ENCODE measurements at places on chromosomes 4 and X.
A peak's percentile ranks its signal among the peaks of the same experiment; 100 is the strongest.

DNA sequence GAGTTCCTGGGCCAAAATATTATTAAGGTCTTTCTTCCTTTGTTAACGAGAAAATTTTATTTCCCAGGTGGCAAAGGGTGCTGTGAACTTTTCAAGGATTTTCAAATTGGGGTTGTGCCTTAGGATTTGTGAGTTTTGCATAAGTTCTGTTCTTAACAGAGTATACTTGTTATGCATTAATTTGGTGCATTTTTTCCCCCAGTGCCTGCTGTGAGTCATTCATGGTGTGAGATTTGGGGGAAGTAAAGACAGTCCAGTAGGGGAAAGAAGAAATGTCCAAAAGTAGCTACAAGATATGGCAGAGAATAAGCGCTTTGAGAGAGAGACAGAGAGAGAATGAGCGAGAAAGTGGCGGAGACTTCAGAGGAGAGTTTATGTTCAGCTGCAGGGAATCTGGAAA lies 239.2 kb downstream of the ARHGAP10 start:
- no peak for DNase-seq

- DNase-seq, result no peak
These were observed 1827.2 kb downstream of the ARAP2 start for GRCh38 chr4:34417160-34417559.

DNA sequence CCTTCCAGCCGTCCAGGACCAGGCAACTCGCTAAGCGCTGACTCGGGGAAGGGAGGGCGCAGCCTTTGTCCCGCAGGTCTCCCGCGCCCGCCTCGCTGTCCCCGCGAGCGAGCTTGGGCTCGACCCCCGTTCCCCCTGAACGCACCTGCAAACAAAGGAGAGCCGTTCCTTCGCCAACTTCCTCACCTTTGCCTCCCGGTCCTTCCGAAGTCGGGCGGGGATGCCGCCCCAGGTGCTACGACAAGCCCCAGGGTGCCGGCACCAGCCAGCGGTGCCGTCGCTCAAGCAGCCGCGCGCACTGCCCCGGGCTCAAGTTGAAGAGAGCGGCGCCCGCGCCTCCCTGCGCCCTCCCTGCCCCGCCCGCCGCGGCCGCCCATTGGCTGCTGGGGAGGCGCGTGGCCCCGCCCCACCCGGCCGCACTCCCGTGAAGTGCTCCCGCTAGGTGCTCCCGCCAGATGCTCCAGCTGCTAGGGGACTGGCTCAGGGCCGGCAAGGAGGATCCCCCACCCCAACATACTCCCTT lies 107.1 kb downstream of the NSUN7 start:
- DNase-seq, result peak; percentile 28

DNA sequence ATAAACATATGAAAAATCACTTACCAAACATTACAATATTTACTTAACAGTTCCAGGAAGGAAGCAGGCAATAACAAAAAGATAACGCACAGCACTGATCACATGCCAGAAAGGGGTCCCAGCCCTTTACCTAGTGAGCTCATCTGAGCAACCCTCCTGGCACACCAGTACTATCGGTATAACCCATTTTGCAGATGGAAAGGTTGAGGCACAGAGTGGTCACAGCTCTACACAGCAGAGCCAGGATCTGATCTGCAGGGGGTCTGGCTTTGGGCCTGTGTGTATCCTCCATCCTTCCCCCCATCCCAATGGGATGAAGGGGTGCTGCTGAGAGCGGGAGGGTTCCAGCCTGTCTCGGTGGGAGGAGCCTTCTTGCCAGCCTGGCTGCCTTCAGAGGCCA lies 5.0 kb downstream of the NSG1 start:
- no peak for DNase-seq

DNA sequence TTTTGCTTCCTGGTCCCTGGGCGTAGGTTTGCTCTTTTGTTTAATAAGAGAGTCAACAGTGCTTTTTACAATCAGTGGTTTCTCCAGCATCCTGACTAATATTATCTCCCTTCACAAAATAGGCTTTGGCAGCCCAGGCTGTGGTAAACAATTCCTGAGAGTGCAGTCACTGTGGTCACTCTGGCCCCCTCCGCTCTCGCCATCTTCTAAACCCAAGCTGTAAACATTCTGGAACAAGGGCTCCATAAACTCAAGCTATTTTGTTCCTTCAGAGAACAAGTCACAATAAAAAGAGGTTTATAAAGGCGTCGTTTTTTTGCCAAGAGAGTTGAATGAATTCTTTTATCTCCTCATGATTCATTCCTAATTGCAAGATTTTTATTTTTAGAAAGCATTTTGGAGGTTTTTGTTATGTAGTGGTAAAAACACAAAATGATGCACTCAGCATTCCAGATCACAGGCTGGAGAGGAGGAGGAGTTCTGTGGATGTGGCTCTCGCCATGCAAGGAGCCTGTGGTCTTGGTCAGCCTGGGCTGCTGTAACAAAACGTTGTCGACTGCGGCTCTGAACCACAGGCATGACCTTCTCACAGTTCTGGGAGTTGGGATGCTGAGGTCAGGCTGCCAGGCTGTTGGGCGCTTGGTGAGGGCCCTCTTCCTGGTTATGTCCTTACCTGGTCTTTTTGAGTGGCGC lies 486.4 kb upstream of the FAT1 start:
- no peak for DNase-seq

- peak; percentile 62 for DNase-seq
These were observed 42.2 kb downstream of the SH2D1A start for GRCh38 chrX:124388562-124388961.

GRCh38 chr4:75432683-75433082 lies 81.5 kb downstream of the RCHY1 start:
- DNase-seq, result peak; percentile 44

- no peak for DNase-seq
These were observed 31.9 kb downstream of the CPEB2 start for GRCh38 chr4:15034071-15034764.

GRCh38 chr4:168636040-168636439 lies 139.2 kb downstream of the PALLD start:
- no peak for DNase-seq

- DNase-seq, result peak; percentile 64
These were observed 1.6 kb downstream of the REST start for GRCh38 chr4:56909086-56909894.

DNA sequence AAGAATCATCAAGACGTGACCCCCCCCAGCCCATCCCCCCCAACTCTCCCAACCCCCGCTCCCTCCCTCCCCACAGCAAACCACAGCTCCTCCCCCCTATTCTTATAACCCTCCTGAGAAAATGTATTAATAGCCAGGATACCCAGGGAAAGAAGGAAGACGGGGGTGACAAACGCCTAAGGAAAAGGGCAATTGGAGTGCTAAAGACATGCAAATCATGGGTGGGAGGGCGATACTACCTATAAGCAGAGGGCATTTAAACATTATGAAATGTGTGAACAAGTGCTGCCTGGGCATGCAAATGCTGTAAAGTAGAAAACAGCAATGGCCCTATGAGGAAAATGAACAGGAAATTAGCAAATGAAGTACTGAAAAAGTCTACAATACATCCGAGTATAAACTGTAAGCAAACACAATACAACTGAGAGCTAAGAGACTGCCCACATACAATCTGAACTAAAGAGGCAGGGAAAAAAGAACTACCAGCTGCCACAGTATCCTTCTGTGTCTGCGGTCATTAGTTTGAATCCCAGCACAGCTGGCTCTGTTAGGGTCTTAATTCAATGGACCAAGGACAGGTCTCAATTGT lies 2.4 kb downstream of the CXXC4 start:
- no peak for DNase-seq

DNA sequence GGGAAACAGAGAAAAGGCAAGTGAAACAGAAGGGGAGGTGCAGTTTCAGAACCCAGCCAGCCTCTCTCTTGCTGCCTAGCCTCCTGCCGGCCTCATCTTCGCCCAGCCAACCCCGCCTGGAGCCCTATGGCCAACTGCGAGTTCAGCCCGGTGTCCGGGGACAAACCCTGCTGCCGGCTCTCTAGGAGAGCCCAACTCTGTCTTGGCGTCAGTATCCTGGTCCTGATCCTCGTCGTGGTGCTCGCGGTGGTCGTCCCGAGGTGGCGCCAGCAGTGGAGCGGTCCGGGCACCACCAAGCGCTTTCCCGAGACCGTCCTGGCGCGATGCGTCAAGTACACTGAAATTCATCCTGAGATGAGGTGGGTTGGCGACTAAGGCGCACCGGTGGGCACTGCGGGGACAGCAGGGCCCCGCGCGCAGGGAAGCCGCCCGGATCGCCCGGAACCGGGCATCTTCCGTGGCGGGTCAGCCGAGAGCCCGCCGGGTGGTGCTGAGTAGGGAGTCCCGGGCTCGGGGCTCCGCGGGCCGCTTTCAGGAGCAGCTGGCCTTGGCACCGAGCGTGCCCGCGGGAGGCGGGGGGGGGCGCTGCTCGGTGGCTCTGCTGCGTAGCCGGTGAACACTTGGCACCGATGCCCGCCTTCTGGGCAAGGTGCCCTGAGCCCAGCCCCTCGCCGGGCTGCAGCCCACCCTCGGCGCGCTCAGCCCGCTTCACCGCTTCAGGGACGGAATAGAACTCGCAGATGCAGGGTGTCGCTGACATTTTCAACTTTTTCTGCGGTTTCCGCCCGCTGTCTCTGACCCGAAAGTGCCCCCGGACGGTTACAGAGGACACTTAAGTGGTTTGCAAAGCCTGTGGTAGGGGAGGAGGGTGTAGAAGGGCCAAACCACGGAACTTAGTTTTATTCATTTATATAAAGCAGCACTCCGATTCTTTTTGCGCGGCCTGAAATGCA lies at the start of gene CD38:
Gene CD38 (plus strand): TSS at position 40 of the 953 bp plus-strand sequence. CDS start 87 bp downstream, at position 127.
- peak; percentile 34 for DNase-seq

DNA sequence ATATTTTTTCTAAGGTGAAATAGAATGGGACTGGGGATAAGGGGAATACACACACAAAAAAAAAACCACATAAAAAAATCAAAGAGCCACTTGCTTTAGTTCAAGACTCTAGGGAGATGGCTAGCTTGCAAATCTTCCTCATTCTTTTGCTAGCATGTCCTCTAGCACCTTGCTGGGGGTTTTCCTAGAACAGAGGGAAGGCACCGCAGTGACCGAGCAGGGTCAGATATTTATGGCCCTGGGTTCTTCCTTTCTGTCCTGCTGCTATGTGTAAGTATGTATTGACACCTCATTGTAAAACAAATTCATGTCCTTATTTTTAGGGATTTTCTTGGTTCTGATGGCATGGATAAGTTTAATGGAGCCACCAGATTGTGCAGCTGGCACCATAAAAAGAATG lies 81.2 kb downstream of the SHISA3 start:
- no peak for DNase-seq

DNA sequence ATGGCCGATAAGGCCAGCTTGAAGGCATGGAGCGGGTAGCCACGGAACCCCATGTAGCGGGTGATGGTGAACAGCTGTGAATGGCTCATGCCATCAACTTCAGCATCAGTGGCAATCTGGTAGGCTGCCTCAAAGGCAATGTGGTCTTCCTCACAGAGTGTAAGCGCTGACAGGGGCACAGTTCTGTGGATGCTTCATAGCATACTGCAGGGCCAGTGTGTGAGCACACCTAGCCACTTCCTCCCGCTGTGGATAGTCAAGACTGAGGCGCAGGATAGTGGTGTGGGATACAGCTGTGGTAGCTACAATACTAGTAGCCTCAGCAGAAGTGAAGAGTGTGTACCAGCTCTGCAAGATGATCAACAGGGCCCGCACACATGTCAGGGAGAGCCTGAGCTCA lies 40.5 kb downstream of the C4orf33 start:
- DNase-seq, result no peak

DNA sequence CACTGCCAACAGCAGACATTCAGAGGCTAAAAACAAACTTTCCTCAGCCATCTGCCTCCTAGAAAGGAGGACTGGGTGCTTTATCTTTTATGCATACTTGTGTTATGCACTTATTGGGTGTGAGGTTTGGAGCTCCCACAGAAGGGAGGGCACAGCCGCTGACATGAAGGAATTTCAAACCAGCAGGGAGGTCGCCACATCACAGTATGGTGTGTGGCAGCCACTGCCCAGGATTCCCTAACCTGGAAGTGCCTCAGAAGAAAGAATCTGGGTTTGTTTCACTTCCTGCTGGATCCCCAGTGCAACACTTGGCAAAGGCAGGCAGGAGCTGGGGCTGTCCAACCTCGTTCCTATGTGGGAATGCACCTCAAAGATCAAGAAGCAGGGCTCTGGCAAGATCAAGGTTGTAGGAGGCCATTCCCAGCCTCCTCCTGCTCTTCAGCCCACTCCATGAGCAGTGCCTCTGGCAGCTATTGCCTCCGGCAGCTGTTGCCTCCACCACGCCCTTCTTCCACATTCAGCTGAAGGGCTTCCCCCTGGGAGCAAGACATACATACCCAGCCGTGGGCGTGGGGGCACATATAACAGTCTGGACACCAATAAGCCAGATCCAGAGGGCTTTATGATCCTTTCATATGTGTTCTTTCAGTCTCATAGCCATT lies 109.0 kb upstream of the MAMLD1 start:
- DNase-seq, result no peak

DNA sequence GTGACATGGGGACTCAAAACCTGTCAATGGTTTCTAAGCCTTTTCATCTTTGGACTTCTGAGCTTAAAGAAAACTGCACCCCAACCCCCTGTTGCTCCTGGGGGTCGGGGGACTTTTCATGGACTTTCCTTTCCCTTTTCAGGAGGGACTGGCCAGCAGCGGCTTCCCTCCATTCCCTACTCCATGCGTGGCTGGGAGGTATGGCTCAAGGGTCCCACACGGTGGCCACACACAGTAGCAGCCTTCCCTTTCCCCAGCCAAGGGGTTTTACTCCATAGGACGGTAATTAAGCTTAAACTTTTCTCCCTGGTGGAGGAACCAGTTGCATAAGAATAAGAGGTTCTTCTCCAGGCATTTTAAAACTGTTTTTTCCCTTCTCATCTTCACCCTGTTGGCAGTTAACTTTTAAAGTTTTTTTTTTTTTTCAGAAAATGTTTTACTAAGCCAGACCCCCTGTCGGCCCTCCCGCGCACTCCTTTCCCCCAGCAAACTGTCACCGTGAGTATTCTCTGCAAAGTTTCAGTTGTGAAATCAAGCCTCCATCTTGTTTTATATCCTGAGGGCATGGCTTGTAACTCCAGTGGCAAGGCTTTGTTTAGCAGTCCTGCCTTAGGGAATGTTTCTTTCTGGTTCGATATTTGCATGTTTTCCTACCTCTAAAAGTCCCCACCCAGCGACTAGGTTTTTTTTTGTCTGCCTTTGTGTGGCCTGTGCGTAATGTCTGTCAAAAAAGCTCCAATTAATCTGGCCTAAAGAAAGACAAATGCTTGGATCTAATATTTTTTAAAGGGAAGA lies 325.7 kb downstream of the TLL1 start:
- DNase-seq, result no peak

DNA sequence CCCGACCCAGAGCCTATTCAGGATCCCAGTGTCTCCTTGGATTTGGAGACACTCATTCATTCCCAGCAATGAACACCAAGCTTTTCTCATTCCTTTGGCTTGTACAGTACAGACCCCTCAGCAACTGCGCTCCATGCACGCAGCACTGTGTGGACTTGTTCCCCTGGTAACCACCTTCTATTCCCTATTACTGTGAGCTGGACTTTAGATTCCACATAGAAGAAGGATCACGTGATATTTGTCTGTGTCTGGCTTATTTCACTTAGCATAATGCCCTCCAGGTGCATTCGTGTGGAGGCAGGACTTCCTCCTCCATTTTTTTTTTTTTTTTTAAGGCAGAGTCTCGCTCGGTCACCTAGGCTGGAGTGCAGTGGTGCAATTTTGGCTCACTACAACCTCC lies 106.4 kb downstream of the PHKA2 start:
- no peak for DNase-seq

- DNase-seq, result no peak
These were observed 674.4 kb upstream of the LCORL start for GRCh38 chr4:18695733-18696527.
